MM.1S (cell line): ENCODE measurements at places on chromosomes 12 and 14.

- H3K27me3 ChIP-seq = no peaks in the 10 kb centered on the region
- H3K27ac ChIP-seq = no peak overlapping the region
- H3K4me3 ChIP-seq = no peak overlapping the region
- no peaks in the 10 kb centered on the region for H3K36me3 ChIP-seq
- DNase-seq = no peak
Observed at GRCh38 chr12:62694116-62694515, 227.5 kb downstream of the MON2 start.

GRCh38 chr12:53963434-53964314 is 9.0 kb downstream of the HOXC12 start:
- no peaks in the 10 kb centered on the region for H3K4me1 ChIP-seq
- peaks cover 100% of the 10 kb centered on the region for H3K27me3 ChIP-seq
- H3K4me3 ChIP-seq = no peak overlapping the region
- DNase-seq = no peak

DNA sequence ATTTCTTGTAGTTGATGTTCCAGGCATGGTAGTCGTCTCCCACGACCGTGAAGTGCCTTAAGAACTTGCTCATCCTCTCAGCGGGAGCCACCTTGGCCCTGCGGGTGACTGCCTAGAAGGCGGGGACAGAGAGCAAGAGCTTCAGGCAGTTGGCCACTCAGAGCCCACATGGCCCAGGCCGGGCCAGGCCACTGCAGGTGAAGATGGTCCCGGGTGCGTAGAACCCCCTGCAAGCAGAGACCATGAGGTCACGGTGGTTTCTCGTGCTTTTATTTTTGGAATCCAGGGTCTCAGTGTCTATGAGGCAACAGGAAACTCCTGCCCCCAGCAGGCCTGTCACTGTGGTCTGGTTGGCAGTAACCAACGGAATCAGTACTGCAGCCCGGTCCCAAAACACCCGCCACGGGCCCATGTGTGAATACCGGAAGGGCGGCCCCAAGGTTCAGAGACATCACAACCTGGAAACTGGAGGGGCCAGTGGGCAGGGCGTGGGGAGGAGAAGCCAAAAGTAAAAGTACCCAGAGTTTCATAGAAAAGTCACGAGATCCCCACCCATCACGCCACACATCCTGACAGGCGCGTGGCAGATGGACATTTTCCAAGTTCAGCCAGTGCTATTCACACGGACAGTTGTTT is 27.5 kb downstream of the HVCN1 start:
- H3K27ac ChIP-seq = no peak overlapping the region
- H3K4me3 ChIP-seq = no peak overlapping the region
- H3K4me1 ChIP-seq = no peaks in the 10 kb centered on the region
- no peak for DNase-seq
- no peaks in the 10 kb centered on the region for H3K36me3 ChIP-seq

DNA sequence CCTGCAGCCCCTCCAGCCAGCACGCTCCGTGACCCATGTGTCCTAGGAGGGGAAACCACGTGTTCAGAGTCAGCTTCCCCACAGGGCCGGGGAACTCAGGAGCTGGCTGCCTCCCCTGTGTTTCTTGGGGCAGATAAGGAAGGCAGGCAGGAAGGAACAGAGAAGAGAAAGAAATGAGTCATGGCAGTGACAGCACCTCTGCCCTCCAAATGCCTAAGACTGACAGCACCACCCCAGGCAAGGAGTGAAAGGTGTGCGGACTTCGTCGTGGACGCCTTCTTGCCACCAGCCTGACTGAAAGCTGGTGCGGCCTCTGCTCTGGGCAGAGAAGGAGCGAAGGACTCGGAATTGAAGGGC is 167.0 kb upstream of the FKBP4 start:
- H3K4me1 ChIP-seq = no peaks in the 10 kb centered on the region
- peaks cover 18% of the 10 kb centered on the region; the same call in 1 of the 2 replicates for H3K27me3 ChIP-seq
- no peak overlapping the region for H3K27ac ChIP-seq
- no peak for DNase-seq

DNA sequence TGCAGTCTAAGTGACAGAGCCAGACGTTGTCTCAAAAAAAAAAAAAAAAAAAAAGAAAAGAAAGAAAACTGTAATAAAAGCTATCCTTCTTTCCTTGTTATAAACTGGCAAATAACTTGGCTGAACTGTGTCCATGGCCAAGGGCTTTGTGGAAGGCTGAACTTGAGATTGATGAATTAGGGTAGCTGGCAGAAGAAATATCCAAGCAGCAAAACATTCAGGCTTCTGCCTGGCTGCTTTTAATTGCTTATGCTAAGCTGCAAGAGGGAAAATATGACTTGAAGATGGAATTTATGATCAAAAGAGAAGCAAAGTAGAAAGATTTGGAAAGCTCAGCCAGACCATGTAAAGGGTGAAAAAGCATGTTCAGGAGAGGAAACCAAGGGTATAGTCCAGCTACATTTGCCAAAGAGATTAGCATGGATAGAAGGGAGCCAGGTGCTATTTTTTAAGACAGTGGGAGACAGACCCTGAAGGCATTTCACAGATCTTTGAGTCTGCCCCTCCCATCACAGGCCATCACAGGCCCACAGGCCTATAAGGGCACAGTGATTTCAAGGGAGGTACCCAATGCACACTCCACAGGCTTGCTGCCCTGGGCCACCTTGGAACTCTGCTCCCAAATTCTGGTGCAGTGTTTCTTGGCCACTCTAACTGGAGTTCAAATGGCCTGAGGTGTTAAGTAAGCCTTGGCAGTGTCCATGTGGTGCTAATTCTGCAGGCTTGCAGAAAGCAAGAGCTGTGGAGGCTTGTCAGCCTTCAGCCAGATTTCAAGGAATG is 226.0 kb downstream of the AEBP2 start:
- no peaks in the 10 kb centered on the region for H3K36me3 ChIP-seq
- H3K4me3 ChIP-seq = no peak overlapping the region
- no peaks in the 10 kb centered on the region for H3K27me3 ChIP-seq
- DNase-seq = no peak
- H3K4me1 ChIP-seq = no peaks in the 10 kb centered on the region
- no peak overlapping the region for H3K27ac ChIP-seq

DNA sequence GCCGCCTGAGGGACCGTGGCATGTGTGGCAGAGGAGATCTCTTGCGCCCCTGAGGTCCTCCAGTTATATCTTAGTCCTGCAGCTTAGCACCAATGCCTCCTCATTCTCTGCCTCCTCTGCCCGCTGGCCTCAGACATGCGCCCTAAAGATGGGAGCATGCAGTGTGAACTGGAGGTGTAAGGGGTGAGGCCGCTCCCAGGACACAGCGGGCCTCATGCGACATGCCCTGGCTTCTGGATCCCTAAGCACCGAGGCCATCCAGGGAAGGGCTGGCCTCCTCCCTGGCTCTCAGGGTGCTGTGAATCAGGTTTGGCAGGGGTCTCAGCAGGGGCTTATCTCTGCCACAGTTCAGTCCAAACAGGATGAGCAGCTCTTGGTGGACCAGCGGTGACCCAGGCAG is 86.9 kb downstream of the CACNA1C start:
- H3K27ac ChIP-seq = no peak overlapping the region
- H3K36me3 ChIP-seq = no peaks in the 10 kb centered on the region
- H3K4me3 ChIP-seq = no peak overlapping the region
- no peak for DNase-seq
- no peaks in the 10 kb centered on the region for H3K27me3 ChIP-seq

- peaks cover 14% of the 10 kb centered on the region for H3K4me1 ChIP-seq
- no peak overlapping the region for H3K4me3 ChIP-seq
- H3K27me3 ChIP-seq = peaks cover 38% of the 10 kb centered on the region
- H3K27ac ChIP-seq = no peak overlapping the region
- no peaks in the 10 kb centered on the region for H3K36me3 ChIP-seq
- DNase-seq = no peak
Observed at GRCh38 chr12:55711786-55712553, 3.9 kb upstream of the BLOC1S1 start.

DNA sequence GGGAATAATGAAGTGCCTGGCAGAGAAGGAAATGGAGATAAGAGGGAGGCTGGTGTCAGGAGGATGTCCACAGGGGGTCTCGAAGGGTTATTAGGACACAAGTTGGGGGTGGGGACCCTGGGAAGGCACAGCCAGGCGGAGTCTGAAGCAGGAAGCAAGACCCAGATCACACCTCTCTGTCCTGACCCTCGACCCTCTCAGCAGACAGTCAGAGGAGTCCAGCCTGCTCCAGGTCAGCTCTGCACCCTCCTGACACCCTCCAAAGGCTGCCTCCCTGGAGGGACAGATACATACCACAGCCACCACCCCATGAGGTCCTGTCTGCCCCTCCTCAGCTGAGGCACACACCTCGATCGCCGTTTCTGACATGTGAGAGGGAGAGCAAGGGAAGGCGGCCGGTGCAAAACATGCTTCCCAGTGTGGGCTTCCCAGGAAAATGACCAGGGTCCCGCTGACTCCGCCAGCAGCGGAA is 9.0 kb downstream of the BCL11B start:
- no peaks in the 10 kb centered on the region for H3K4me1 ChIP-seq
- H3K27ac ChIP-seq = no peak overlapping the region
- no peaks in the 10 kb centered on the region for H3K27me3 ChIP-seq

GRCh38 chr14:53542732-53543131 is 389.6 kb upstream of the DDHD1 start:
- H3K27ac ChIP-seq = no peak overlapping the region
- no peaks in the 10 kb centered on the region for H3K36me3 ChIP-seq
- H3K4me1 ChIP-seq = no peaks in the 10 kb centered on the region
- H3K4me3 ChIP-seq = no peak overlapping the region
- H3K27me3 ChIP-seq = no peaks in the 10 kb centered on the region

GRCh38 chr14:93044556-93044955 is 71.2 kb downstream of the ITPK1 start:
- H3K27ac ChIP-seq = no peak overlapping the region
- no peaks in the 10 kb centered on the region for H3K4me1 ChIP-seq

- H3K4me1 ChIP-seq = no peaks in the 10 kb centered on the region
- no peak overlapping the region for H3K27ac ChIP-seq
- H3K36me3 ChIP-seq = no peaks in the 10 kb centered on the region
- DNase-seq = no peak
Observed at GRCh38 chr14:61257469-61258057, 23.6 kb downstream of the TMEM30B start.

DNA sequence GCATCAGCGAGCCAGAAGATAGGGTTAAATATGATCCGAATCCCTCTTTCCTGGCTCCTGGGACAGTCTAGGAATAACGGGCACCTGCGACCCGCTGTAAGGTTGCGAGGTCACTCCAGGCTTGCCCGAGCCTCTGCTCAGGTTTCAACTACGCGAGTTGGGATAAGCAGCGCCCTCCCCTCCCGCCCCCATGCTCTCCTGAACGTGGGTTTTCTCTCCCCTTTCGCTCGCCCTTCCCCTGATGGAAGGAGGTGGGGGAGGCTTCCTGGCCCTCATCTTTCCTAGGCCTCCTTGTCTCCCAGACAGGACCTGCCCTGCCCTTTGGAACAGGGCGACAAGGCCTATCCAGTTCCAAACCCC is 753 bp upstream of the ATP5MC2 start:
- no peak for DNase-seq
- H3K27ac ChIP-seq = peak overlapping the region; percentile 1; the same call in 1 of the 2 replicates
- H3K4me1 ChIP-seq = peaks cover 7% of the 10 kb centered on the region; the same call in 1 of the 2 replicates
- H3K27me3 ChIP-seq = peaks cover 22% of the 10 kb centered on the region
- no peaks in the 10 kb centered on the region for H3K36me3 ChIP-seq

DNA sequence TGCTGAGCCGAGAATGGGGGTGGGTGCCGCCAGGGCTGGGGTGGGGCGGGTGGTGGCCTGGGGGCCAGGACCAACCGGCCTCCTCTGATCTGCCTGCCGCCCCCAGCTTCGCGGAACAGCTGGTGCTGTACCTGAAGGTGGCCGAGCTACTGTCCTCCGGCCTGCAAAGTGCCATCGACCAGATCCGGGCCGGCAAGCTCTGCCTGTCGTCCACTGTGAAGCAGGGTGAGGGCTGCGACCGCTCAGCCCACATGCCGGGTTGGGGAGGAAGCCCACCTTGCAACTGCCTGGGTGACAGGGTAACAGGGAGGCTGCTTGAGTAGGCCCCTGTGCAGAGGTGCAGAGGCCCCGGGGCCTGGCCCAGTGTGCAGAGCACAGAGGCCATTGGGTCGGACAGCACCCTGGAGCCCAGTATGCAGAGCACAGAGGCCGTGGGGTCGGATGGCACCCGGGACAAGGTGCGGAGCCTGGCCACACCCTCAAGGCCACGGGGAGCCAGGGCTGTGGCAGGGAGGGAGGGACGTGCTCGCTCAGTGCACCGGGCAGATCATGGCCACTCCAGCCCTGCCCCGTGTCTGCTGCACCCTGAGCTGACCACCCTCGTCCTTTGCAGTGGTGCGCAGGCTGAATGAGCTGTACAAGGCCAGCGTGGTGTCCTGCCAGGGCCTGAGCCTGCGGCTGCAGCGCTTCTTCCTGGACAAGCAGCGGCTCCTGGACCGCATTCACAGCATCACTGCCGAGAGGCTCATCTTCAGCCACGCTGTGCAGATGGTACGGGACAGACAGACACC is 9.5 kb upstream of the PUS1 start:
- peaks cover 5% of the 10 kb centered on the region for H3K4me1 ChIP-seq
- no peak for DNase-seq
- H3K27ac ChIP-seq = no peak overlapping the region
- no peaks in the 10 kb centered on the region for H3K27me3 ChIP-seq
- no peak overlapping the region for H3K4me3 ChIP-seq
- no peaks in the 10 kb centered on the region for H3K36me3 ChIP-seq

DNA sequence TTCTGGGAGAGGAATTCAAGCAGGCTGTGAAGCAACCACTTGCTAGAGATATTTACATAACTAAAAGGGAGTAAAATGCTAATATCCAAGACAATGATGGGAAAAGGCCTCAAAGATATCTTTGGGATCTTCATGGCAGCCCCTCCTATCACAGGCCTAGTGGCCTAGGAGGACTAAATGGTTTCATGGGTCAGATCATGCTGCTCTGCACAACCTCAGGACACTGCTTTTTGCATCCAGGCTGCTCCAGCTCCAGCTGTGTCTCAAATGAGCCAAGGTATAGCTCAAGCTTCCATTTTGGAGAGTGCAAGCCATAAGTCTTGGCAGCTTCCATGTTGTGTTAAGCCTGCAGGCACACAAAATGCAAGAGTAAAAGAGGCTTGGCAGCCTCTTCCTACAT is 195.6 kb upstream of the SSTR1 start:
- H3K36me3 ChIP-seq = no peaks in the 10 kb centered on the region
- no peak overlapping the region for H3K4me3 ChIP-seq
- no peak overlapping the region for H3K27ac ChIP-seq
- H3K27me3 ChIP-seq = no peaks in the 10 kb centered on the region
- DNase-seq = no peak

- H3K4me1 ChIP-seq = no peaks in the 10 kb centered on the region
- peak overlapping the region; percentile 81 for H3K27ac ChIP-seq
- peak overlapping the region; percentile 93 for H3K4me3 ChIP-seq
- H3K27me3 ChIP-seq = no peaks in the 10 kb centered on the region
- H3K36me3 ChIP-seq = no peaks in the 10 kb centered on the region
Observed at GRCh38 chr12:48197549-48197970, 5.5 kb downstream of the OR10AD1 start.
